ENCODE measurements at places on chromosomes 4 and X.

DNA sequence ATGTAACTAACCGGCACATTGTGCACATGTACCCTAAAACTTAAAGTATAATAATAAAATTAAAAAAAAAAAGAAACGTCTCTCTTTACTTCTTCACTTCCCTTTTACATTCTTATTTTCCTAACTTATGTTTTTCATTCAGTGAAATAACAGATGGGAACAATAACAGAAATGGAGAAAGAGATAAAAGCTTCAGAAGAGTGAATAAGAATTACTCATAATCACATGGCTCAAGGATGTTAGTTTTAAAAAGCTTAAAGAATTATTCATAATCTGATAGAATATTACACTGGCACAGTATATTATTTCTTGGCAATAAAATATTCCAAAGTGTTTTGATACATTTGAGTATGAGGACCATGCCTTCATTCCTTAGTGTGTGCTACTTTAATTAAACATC, 175.6 kb downstream of the COL25A1 start:
- peak; percentile 9 for DNase-seq

GRCh38 chrX:20212486-20213089, 54.1 kb downstream of the RPS6KA3 start:
- DNase-seq = no peak

DNA sequence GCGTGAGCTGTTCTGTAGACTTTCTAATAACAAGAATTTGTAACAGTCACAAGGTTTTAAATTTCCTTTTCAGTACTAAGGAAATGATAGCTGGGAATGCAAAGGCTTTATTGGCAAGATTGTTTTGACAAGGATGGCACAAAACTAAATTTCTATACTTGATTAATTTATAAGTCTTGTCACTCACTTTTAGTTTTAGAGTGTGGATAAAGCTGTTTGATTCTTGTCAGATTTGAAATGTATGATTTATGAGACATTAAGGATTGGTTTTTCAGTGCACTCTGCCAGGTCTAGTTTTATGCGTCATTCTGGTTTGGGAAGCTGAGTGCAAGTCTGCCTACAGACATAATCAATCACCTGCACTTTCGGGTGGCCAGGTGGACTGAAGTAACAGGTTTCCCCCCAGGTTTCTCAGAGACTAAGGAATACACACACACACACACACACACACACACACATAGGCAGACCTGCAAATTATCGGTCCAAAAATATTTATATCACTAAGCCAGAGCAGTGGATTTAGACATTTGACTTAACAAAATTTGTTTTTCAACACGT, 9.3 kb downstream of the FHL1 start:
- no peak for DNase-seq

DNA sequence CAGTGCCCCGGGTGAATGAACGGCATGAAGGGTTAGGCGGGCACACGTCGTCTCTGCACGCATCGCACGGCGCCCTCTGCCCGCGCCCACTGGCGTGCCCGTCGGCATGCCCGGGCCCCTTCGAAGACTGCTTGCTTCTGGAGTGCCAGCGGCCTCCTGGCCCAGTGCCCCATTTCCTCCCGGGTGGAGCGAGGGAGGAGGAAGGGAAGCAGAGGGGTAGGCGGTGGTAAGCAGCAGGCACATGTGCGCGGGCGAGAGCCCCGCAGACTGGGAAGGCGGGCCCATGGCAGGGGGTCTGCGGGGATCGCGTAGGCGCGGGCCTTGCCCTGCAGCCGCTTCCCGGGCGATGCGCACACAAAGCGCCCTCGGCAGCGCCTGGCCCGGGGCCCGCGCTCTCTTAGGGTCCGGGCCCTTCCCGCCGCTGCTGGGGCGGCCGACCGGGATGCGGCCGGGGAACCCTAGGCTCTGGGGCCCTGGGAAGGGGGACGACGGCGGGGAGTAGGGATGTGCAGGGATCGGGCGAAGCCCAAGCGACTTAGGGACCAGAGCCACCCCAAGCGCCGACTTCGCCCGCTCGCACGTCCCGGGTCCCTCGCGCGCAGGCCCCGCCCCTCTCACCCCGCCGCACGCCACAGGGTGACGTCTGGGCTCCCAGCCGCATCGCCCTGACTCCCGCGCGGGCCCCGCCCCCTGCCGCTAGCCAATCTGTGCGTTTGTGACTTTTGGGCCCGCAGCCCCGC, 866 bp upstream of the EMD start:
- peak; percentile 60 for DNase-seq

GRCh38 chr4:176784816-176785215, 7.9 kb downstream of the VEGFC start:
- no peak for DNase-seq

DNA sequence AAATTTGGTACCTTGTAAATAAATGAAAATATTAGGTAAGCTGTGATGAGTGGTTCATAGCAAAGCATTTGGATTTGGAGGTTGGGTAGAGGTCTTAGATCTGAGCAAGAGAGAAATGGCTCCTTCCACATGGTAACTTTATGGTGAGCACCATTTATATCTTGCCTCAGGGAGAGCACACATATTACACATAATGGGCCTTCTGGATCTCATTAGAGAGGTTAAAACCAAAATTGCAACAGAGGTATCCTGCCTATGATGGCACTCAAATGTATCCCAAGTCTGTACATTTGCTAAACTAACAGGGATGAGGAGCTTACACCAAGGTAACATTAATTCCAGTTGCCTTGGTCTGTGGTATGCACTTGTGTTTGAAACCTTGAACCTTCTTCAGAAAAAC, 87.1 kb upstream of the PUDP start:
- no peak for DNase-seq
